ENCODE measurements at places on chromosomes 2 and 18. TPM values are rescaled to one million over a fixed set of nuclear protein-coding genes. Genes with fewer than 3 reads are reported as not detected.
A peak's percentile ranks its signal among the peaks of the same experiment; 100 is the strongest.

Gene SMAD7
- 254 TPM for total RNA-seq

Gene ALS2
- total RNA-seq = 7.0 TPM

Gene PDE11A
- not detected for total RNA-seq

Gene NDC80
- 6.3 TPM for total RNA-seq

- no peak for DNase-seq
These were observed 3.8 kb upstream of the CDKL4 start for GRCh38 chr2:39247512-39248043.

DNA sequence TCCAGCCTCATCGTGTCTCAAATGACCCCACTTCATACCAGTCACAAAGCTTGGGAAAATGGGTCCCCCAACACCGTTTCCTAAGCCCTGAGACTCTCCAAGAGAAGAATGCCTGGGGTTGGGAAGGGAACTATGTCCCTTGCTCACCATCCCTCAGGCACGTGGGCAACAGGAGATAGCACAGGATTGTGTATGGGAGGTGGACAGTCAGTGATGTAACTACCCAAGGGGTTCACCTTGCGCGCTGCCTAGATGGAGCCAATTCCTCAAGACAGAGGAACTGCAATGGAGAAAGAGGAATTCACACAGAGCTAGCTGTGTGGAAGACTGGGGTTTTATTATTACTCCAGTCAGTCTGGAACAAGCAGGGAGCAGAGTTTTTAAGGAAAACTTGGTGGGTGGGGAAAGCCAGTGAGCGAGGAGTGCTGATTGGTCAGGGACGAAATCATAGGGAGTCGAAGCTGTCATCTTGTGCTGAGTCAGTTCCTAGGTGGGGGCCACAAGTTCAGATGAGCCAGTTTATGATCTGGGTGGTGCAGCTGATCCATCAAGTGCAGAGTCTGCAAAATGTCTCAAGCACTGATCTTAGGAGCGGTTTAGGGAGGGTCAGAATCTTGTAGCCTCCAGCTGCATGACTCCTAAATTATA lies 13.8 kb upstream of the CXCR1 start:
- no peak for DNase-seq

DNA sequence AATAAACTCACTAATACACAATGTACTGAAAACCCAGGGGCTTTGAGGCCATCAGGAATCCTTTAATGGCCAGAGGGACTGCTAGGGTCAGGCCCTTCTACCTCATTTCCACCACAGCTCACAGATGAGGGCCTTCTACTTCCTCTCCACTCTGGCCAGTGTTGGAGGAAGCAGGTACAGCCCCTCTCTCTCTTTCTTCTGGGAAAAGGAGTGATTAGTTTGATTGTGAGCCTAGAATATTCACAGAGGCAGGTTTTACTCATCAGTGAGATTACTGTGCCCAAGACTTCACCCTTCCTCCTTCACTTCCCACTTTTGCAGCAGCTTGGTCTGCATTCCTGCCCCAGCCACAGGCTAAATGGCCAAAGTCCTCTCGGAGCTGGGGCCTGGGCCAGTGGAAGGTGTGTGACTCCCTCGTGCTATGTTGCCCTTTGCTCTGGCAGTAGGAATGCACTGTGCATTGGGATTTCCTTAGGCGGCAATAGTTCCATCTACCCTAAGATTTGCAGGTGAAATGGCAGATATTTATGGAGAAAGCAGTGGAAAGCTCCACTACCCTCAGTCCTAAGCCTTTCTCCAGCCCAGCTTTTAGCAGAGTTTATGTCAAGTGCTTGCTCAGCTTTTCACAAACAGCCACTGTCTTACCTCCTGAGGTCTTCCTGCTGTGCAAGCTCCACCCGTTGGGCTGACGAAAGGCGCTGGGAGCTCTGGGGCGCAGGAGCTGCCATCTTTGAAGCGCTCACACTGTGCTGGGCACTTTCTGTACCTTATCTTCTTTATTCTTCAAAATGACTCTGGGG lies 36.2 kb upstream of the YES1 start:
- DNase-seq = no peak

DNA sequence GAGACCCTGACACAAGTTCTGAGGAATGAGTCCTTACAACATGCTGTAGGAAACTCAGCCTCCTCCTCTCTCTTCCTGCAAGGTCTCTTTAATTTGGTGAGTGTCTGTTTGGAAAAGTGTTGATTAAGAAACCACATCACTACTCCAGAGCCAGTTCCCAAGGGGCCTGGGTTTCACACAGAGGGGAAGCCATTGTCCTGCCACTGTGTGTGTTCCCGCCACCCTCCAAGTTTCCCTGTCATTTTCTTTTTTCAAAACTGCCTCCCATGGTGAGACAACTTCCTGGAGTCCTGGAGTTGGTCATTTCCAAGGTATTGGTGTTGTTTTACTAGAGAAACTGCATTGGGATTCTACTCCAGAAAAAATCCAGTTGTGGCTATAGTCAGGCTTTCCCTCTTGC lies 232.0 kb upstream of the PARD3B start:
- DNase-seq = no peak

DNA sequence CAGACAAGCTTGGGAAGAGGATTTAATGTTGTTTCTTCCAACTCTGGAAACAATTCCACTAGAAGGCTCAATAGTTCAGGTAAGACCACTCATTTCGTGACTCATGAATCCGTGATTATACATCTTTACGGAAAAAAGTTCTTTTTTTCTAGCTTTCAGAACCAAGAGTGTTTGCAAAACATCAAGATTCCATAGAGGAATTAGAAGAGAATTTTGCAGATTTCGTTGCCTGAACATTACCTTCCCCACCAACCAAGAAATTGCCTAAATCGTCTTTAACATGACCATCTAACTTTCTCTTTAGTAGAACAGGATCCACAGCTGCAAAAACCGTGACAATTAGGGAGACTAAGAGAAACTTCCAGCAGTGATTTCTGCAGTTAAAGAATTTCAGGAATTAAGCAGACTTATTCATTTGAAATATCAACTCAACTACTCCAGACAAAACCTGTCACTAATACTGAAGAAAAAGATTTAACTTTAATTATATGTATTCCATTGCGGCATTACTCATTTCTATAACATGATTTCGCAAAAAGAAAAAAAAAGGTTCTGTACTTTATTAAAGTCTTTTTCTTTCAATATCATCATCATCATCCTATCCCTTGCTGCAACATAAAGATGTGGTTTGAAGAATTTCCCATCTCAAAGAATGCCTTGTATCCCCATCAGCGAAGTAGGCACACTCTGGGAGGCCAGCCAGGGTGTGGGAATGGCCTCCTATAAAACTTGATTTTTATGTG lies 1.9 kb upstream of the NAB1 start:
- no peak for DNase-seq

DNA sequence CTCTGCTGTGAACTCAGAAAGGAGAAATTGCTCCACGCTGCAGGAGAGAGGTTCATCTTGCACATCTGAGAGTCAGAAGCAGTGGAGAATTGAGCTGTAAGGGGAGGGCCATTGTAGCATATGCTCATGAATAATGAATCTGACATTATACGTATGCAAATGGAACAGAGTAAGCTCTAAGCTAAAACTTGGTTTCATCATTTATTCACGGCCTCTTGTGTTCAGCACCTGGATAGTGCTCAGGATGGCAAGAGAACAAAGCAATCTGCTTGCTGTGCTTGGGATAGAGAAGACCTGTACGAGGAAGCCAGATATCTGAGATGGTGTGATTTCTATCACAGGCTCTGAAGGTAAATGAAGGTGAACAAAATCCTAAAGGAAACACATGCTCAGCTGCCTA lies 87.9 kb upstream of the GCFC2 start:
- no peak for DNase-seq

DNA sequence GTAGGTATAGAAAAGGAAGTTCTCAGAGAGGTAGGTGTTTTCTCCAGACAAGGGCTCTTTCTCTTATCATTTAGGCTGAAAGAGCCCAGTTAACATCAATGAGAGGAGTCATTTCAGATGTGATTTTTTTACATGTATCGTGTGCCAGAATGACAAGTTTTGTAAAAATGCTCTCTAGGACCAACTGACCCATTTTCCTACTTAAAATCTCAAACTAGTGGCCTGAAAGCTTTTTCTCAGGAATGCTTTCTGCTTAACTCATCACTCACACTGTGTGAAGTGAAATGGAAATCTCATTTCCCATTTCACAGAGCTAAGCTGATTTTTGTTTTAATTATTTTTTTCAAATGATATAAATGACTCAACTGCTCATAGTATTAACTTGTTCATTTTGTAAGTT lies 128.7 kb upstream of the CYP26B1 start:
- DNase-seq = no peak

- DNase-seq = peak; percentile 11
These were observed 153.7 kb downstream of the TGIF1 start for GRCh38 chr18:3603421-3604234.

GRCh38 chr2:191165176-191165643 lies 14.4 kb upstream of the STAT4 start:
- DNase-seq = no peak

GRCh38 chr2:99555404-99555803 lies 65.6 kb upstream of the REV1 start:
- no peak for DNase-seq

DNA sequence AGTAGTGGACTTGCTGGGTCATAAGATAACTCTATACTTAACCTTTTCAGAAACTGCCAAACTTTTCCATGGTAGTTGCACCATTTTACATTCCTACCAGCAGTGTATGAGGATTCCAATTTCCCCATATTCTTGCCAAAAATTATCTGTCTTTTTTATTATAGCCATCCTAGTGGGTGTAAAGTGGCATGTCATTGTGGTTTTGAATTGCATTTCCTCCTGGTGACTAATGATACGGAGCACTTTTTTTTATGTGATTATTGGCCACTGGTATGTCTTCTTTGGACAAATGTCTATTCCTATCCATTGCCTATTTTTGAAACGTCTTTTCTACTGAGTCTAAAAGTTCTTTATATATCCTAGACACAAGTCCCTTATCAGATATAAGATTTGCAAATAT lies 44.3 kb downstream of the CACNB4 start:
- DNase-seq = no peak

GRCh38 chr2:82875858-82876257 lies 1583.2 kb downstream of the SUCLG1 start:
- no peak for DNase-seq

DNA sequence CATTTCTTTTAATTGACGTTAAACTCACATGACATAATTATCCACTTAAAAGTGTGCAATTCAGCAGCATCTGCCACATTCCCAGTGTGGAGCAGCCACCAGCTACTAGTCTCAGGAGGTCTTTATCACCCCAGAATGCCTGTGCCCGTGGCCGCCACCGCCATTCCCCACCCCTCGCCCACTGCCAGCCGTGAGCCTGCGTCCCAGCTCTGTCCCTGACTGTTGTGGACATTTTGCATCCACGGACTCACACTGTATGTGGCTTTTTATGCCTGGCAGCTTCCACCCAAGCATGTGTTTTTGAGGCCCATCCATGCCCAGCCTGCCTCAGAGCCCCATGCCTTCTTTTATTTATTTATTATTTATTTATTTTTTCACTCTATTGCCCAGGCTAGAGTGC lies 9.2 kb downstream of the BOK start:
- no peak for DNase-seq

GRCh38 chr18:25464227-25464626 lies 112.3 kb upstream of the ZNF521 start:
- no peak for DNase-seq

DNA sequence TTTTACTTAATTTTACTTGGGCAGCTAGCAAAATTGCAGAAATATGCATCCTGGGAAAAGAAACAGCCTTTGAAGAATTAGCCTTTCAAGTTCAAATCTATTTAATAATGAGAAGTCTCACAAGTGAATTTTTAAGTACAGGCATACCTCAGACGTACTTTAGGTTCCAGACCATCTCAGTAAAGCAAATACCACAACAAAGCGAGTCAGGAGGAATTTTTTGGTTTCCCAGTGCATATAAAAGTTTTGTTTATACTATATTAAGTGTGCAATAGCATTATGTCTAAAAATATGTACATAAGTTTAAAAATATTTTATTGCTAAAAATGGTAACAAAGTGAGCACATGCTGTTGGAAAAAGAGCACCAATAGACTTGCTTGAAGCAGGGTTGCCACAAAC lies 50.8 kb upstream of the TWSG1 start:
- no peak for DNase-seq

- no peak for DNase-seq
These were observed 90.6 kb upstream of the CYP26B1 start for GRCh38 chr2:72238311-72238710.

DNA sequence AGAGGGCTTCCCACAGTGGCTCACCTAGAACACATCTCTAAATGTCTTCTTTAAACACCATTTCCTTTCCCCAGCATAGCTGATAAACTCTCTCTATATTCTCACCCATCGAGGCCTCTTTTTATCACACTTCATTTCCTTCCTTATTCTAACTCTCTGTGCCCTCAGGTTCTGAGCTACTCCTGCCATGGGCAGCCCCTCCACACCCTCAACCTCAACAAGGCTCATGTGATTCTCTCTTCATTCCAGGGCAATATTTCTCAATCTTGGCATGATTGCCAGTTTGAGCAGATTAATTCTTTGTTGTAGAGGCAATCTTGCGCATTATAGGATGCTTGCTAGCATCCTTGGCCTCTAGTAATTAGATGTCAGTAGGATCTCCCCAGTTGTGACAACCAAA lies 999.1 kb downstream of the TSN start:
- DNase-seq = no peak

DNA sequence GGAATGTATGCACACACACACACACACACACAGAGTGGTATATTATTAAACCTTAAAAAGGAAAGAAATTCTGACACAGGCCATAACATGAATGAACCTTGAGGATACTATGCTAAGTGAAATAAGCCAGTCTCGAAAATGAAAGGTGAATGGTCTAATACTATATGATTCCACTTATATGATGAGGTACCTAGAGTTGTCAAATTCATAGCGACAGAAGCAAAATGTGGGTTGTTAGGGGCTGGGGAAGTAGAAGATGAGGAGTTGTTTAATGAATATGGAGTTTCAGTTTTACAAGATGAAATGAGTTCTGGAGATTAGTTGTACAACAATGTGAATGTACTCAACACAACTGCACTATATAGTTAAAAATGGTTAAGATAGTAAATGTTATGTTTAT lies 118.1 kb downstream of the ABCA12 start:
- no peak for DNase-seq

DNA sequence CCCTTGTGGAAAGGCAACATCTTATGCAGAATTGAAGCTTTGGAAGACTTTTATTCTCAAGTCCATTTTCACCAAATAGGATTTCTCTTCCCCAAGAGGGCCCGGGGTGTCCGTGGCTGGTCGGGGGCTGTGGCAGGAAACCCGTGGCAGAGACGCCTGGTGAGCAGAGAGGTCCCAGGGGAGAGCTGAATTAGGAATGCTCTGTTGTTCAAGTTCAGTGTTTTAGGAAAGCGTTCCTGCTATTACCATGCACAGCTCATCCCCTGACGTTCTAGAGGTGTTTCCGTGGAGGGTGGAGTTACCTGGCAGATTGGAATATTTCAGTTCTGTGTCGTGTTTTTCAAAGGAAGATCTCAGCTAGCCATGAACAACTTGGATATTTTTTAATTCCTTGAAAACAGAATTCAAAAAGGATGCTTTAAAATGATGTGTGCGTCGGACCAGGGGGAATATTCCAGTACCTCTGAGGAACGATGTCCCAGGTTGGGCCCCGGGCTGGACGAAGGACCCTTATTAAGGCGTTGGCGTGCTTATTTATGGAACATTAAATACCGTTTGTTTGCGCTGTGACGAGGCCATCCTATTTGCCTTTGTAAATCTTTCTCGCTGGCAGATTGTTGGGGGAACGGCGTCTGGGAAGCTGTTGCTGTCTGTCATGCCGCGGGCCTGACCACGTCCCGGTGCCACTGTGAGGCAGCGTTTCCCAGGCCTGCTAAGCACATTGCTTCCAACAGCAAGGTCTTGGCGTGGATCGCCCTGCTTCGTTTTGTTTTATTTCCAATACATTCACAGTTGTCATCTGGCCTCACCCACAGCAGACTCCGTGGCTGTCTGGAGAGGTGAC lies 8.2 kb downstream of the NFATC1 start:
- DNase-seq = no peak

GRCh38 chr2:68127358-68128242 lies 30.1 kb upstream of the PNO1 start:
- DNase-seq = no peak
